Hippocampal formation (tissue), 2 donors: ENCODE measurements at places on chromosomes 12 and 14.
A peak's percentile ranks its signal among the peaks of the same experiment; 100 is the strongest.

DNA sequence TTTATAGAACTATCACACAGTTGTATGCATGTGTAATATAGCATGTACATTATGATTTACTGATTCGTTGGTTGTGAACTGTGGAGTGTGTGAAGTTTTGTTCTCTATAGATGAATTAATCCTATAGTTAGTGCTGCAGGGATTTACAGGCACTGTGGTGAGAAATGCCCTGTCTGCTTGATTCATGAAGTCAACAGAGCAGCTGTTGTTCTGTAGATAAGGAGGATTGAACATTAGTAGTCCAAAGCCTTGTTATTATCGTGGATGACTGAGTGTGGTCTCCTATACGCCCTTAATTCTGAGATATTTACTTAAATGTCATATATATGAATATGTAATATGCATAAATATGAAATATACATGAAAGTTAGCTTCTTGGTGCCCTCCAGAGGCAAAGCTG, 98.3 kb downstream of the DNAH10 start:
- DNase-seq = no peak

DNA sequence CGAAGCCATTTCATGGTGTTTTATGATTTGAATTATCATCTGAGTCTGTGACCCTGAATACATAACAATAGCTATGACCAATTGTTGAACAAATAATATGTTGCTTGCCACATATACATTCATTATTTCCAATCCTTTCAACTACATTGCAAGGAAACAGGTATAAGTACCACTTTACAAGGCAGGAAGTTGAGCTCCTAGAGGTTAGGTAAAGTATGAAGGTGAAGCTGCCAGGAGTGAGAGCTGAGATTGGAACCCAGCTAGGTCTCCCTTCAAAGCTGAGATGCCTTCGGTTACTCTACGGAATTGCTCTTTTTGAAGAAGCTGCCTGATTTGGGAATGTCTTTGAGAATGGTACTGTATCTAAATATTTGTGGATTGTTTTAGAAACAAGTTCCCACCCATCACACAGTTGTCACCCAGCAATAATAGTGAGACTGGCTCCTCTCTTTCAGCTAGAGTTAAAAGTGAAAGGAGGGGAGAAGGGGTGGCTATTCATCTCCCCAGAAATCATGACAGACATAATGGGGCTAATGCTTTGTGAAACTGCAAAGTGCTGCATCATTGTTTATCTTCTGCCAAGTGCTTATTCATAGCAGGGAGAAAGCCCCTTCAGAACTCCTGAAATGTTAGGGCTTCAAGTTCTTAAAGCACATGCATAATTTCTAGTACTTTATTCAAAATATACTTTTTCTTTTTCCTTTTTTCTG, 75.9 kb upstream of the AMIGO2 start:
- no peak for DNase-seq

DNA sequence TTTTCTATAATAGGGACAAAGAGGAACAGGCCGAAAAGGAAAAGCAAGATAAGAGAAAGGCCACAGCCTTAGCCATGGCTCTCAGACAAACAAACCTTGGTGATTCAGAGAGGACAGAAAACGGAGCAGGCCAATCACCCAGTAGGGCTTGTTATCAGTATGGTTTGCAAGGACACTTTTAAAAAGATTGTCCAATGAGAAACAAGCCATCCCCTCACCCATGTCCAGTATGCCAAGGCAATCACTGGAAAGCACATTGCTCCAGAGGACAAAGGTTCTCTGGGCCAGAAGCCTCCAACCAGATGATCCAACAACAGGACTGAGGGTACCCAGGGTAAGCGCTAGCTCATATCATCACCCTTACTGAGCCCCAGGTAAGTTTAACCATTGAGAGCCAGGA, 243.8 kb upstream of the BTG1 start:
- DNase-seq = no peak

GRCh38 chr12:25242981-25243679, 7.6 kb downstream of the KRAS start:
- no peak for DNase-seq

- no peak for DNase-seq
These were observed 7.0 kb downstream of the NUBPL start for GRCh38 chr14:31568161-31568560.

DNA sequence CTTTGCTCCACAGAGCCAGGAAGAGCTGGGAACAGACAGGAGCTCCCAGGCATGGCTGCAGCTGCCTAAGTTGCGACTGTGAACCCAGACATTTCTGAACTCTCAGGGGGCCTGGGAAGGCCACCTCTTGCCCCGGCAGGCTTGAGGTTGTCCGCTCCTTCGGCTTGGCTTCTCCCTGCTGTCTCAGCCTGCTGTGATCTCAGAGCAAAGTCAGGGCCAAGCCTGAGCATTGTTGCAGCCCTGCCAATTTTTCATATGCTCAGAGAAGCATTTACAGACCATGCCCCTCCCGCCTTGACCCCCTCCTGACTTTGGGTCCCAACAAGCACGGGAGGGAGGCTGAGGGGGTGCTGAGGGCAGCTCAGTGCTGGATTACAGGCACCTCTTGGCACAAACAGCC, 1439.1 kb upstream of the FLRT2 start:
- DNase-seq = no peak

DNA sequence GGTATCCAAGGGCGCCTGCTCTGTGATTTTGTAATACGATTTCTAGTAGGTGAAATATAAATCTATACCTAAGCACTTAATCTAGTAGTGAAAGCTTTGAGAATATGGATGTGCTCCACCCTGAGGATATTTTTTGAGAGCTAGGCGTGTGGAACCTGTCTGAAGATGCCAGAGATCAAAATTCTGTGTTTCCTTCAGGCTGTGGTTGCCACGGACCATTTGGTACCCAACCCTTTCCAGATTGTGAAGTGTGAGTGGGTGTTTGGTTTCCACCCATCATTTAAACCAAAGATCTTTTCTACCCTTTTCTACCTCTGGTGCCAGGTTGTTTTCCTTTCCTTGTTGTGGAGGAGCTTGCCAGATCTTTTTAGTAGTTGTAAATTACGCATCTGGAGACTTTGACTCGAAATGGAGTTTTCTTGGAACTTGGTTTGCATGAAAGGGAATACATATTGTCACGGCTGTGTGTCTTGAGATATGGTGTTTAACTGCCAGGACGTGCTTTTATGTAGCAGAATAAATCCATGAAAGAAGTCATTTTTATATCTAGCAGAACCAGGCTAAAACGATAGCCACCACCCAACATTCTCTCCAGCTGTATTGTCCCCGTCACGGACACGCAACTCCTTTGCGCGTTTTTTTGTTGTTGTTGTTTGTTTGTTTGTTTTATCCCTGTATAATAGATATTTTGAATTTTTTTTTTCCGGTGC, 2.2 kb downstream of the LRFN5 start:
- DNase-seq = no peak

- no peak for DNase-seq
These were observed 936.1 kb upstream of the FBXO33 start for GRCh38 chr14:40368314-40368713.

GRCh38 chr12:52656616-52657015, 4.6 kb upstream of the KRT2 start:
- DNase-seq = no peak

- DNase-seq = no peak
These were observed 942 bp downstream of the ZC2HC1C start for GRCh38 chr14:75070383-75070782.

DNA sequence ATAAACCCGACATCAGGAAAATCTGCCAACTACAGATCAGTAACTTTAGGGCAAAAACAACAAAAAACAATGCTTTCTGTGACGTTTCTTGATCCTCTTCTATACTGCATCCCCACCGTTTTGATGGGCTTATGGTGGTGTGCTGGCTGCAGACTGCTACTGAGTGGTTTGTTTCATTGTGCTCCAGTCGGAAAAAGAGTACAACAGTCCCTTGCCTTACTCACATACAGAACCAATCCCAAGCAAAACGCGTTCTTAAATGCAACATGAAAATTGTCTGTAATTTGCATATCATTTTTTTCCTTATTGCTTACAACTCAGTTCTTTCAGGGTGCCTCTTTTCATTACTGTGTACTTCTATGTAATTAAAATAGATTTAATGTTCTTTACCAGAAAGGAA, 2.3 kb downstream of the ETV6 start:
- peak; percentile 28 for DNase-seq

DNA sequence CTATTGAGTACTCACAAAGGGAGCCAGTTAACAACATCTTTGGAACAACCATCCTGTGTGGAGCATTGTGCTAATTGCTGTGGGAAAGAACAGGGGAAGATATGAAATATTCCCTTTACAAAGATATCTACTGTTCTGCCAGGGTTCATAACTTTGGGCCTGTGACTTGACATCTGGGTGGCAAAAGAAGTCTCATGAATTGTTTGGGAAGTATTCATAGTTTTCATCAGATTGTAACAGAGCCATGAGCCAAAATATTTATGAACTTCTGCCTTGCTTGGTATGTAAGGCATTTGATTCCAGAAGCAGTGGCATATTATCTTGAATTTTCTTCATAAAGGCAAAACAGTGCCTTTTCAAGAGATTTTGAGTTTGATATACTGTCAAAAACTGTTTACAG, 816.2 kb downstream of the DIO2 start:
- no peak for DNase-seq

DNA sequence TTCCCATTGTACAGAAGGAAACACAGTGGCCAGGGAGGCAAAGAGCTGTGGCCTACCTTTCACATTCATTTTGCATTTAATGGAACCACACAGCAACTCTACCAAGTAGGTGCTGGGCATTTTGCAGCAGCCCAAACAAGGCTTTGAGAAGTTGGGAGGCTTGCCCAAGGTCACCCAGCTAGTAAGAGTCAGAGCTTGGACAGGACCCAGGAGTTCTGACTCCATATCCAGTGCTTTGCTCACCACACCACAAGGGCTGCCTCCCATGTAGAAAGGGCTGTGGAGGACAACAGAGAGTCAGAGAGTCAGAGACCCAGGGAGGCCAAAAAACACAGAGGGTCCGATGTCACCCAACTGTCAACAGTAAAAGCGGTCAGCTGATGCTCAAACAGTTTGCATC, 400.2 kb downstream of the BCL11B start:
- DNase-seq = no peak

DNA sequence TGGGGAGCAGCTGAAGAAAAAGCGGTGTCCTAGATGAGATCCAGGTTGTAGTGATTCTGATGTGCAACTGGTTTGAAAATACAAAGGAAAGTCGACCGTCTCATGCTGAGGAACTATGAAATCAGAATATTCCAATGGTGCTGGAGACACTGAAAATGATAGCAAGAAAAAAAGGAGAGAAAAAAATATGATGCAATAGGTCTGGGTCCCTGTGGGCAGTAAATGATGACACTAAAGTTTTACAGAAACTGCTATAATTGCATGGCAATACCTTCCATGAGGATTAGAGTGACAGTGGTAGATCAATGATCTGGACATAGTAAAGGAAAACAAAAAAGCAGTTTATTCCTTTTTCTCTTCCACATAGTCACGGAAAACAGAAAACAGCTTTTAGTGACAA, 2.3 kb downstream of the PYM1 start:
- no peak for DNase-seq

- DNase-seq = no peak
These were observed 3.8 kb downstream of the MARS1 start for GRCh38 chr12:57491393-57492280.

- DNase-seq = peak; percentile 78
These were observed 411 bp upstream of the NCOR2 start for GRCh38 chr12:124567673-124568373.

- DNase-seq = no peak
These were observed 26.5 kb upstream of the RIC8B start for GRCh38 chr12:106747973-106748436.

DNA sequence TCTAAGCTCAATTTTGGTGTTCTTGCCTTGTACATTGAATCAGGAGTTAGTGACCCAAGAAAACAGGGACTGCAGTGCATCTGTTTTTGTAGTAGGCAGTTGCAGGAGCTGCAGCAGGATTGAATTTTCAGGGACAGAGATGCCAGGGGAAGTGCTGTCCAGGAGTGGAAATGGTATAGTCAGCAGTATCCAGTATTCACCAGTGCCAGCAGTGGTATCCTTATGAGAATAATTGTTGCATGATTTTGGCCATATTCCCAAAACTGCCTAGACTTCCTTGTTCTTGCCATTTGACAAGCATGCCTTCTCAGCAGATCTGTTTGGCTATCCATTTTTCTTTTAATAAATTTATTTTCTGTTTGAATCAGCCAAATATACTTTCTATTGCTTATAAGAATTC, 18.6 kb upstream of the ABCD2 start:
- DNase-seq = no peak

GRCh38 chr12:4909734-4910501, at the start of gene KCNA1:
Gene KCNA1, plus strand, starts transcription at chr12:4909905. Its CDS starts 1,474 bp downstream, at chr12:4911379.
- DNase-seq = no peak

- peak; percentile 14 for DNase-seq
These were observed 822 bp upstream of the SOX5 start for GRCh38 chr12:23950210-23950774.

- DNase-seq = no peak
These were observed 824 bp downstream of the TBK1 start for GRCh38 chr12:64452559-64453329.

DNA sequence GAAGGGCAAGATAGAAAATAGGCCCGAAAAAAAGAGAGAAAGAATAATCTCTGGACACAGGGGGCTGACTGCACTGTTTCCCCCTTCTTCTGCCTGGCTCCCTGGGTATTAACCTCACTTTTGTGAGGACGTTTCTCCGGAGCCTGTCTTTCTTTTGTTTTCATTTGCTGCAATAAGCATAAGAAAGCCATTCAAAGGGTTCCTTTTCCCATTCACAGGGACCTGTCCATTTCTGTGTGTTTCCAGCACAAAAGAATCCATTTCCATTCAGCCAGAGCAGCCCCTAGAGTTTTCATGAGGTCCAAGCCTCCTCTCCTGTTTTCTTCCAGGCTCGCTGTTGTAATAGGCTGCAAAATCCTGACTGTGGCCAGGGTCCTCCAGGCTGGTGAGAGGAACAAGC, 16.8 kb downstream of the PLXNC1 start:
- DNase-seq = no peak

GRCh38 chr14:84262932-84263331, 1267.0 kb upstream of the FLRT2 start:
- DNase-seq = no peak

- no peak for DNase-seq
These were observed 16.0 kb downstream of the AMDHD1 start for GRCh38 chr12:95959107-95959506.

DNA sequence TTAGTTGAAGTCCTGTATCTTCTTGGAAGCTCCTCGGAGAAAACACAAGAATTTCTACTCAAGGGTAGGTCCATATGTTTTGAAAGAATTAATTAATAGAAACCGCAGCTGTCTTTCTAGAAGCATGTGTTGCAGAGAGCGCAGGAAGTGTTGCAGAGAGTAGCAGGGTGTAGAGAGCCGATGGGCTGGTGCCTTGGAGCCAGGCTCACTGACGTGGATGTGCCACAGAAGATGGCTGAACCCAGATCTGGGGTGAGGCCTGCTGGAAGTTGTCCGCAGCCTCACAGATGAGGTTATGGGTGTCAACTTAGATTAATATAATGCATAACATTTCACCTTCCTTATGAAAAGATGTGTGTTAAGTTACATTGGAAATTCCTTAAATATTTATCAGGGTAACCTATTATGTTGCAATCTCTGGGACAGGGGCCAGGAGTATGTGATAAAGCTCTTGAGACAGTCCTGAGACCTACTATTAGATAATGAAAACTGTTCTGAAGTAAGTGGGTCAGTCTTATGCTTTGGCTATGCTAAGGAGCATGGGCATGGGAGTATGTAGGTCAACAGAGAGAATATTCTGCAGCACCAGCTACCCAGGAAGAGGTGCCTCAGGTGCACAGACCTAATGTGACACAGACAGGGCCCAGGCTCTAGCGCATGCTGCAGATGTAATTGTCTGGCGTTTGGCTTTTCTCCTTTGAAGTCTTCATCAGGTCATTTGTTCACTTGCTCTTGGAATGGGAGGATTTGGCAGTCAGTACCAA, 973.3 kb downstream of the BCL11B start:
- no peak for DNase-seq

GRCh38 chr12:116040402-116040801, 237.1 kb downstream of the MED13L start:
- DNase-seq = no peak
